ENCODE measurements at places on chromosomes 11 and 22.

- no peak for DNase-seq
These were observed 73.6 kb downstream of the UBASH3B start for GRCh38 chr11:122729139-122729538.

DNA sequence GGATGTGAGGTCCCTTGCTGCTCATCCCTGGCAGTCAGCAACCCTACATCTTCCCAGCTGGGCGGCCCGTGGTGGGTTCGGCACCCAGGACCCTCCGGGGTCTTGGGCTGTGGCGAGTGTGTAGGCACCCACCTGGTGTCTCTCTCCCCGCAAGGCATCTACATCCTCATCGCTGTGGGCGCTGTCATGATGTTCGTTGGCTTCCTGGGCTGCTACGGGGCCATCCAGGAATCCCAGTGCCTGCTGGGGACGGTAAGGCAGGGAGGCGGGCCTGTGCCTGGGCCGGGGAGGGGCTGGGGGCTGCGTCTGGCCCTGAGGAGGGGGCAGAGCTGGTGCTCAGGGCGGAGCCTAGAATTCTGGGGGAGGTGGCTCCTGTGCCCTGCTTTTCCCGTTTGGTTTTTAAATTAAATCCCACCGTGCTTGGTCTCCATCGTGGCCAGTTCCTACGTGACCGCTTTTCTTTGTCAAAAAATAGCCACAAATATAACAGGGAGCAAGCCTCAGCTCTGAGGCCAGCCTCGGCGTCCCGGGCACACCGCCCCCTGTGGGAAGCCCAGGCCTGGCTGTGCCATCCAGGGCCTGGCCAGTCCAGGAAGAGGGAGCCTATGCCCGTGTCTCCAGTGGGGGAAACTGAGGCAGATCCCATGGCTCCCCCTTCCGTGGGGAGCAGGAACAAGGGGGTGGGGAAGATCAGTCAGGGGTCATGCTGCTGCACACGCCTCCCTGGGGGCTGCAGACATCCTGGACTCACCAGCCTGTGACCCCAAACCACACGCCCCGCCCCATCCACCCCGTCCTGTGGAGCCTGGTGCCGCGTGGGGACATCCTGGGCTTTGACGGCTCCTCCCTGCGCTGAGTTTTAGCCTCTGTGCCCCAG is 6.4 kb upstream of the TSSC4 start:
- DNase-seq: no peak

DNA sequence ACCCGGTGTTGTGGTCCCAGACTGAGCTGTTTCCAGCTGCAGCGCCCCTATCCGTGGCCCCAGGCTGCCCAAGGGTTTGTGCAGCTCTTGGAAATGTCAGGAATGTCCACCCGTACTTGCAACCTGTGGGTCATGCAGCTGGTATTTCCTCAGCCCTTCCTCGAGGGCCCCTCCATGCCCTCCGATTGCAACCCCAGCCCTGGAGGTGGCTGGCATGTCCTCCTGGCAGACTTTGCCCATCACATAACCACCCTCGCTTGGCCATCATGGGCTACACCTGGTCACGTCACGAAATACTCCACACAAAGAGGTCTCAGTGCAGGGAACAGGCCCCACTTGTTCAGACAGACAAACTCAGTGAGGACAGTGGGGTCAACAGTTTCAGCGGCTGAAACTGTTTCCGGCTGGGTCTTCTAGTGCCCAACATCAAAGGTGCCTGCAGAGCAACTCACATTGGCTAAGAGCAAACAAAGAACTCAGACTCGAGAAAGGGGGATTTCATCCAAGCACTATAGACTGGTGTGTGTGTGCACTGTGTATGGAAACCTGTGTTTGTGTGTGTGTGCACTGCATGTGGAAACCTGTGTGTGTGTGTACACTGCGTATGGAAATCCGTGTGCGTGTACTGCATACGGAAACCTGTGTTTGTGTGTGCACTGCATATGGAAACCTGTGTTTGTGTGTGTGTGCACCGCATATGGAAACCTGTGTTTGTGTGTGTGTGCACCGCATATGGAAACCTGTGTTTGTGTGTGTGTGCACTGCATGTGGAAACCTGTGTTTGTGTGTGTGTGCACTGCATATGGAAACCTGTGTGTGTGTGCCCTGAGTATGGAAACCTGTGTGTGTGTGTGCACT is 72.8 kb upstream of the CCND1 start:
- no peak for DNase-seq

GRCh38 chr22:32823024-32823730 is 21.7 kb downstream of the TIMP3 start:
- DNase-seq: peak; percentile 26

GRCh38 chr11:27525824-27526516 is 19.4 kb upstream of the LIN7C start:
- no peak for DNase-seq

DNA sequence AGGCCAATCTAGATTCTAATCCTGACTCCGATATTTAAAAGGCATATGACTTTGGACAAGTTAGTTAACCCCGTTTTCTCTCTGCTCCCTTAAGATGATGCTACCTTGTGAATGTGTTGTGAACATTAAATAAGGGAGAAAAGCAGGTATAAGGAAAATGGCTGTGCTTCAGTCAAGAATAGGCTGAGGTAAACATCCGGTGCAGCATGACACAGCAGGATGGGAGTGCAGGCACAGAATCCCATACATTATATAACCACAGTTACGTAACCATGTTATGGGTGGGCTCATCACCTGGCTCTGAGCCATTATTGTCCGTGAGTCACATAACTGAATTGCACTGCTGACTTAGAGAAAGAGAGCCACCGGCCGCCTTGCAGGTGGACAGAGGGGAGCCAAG is 382.2 kb upstream of the ANO5 start:
- no peak for DNase-seq

DNA sequence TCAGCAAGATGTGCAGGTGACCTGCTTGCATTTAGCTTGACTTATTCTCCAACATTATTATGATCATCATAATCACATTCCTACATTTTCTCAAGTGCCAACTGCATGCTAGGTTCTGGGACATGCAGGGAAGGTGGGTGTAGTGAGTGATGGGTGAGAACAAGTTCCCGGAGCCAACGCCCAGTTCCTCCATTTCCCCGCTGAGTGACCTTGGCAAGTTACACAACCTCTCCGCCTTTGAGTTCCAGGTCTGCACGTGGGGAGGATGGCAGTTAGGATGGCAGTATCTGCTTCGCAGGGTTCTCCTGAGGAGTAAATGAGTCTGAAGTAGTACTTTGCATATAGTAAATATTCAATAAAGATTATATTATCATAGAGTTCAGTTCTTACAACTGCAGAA is 140.3 kb downstream of the GRIK4 start:
- DNase-seq: no peak

DNA sequence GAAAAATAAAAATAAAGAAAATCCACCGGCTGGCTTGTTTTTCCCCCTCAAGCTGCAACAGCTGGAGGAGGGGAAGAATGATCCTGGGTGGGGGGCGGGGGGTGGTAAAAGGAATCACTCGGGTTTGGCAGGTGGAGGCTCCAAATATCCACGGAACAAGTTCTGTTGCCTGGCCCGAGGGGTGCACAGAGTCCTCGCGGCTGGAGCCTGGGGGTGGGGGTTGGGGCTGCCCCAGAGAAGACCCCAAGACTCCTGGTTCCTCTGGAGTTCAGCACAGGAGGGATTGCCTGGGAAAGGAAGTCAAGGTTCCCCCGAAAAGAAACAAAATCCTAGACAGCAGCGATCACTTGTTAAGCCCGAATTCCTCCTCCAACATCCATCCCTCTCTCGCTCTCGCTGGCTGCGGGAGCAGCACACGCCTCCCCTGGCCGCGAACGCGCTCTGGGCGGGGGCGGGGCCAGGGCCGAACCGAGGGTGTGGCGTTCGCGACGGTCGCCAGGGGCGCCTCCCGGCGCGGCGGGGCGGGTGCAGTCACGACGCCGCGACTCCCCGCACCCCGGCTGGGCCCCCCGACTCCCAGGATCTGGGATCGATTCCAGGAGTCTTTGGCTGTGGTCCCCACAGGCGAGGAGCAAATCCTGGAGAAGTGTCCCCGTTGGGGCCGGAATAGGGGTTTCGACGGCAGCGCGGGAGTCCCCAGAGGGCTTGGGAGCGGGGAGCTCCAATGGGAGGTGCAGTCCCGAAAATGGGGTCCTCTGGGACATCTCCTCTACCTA is at the start of gene KCNA4:
KCNA4 (minus strand) TSS at position 443 of the 776 bp plus-strand sequence. CDS start 4,352 bp downstream, outside the sequence.
- no peak for DNase-seq

DNA sequence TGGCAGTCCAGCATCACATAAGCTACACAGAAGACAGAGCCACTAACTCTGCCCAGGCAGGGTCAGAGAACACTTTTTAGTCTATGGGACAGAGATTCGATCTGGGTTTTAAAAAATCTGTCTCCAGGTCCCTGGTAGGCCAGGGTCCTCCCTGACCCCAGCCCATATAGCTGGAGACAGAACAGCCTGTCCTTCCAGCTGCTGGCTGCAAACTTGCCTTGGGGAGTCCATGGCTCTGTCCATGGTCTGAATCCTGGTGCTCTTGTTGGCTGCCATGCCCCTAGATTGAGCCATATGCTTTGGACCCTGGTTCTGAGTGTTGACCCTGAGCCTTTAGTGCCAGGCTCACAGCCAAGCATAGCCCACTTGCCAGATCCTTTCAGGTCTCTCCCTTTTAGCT is 13.3 kb upstream of the LIPT2 start:
- DNase-seq: no peak

DNA sequence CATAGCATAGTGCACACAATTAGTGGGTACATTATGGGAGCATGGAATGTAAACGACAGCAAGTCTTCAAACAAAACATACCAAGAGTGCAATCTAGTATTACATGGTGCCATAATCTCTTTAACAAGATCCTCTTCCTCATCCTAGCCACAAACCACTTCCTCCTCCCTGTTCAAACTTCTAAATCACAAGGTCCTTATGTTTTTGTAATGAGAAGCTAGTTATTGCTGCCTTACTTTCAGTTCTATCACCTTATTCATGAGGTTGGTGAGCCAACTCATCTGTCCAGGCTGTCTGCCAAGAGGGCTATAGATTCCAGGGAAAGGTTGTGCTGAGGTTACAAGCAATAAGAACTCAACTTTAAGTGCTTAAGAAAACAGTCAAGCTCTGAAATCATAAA is 195.4 kb upstream of the ARHGAP20 start:
- DNase-seq: no peak

Measured in CD4-positive, CD25-positive, alpha-beta regulatory T cell (primary cell).